ENCODE measurements at places on chromosomes 11 and 22.

DNA sequence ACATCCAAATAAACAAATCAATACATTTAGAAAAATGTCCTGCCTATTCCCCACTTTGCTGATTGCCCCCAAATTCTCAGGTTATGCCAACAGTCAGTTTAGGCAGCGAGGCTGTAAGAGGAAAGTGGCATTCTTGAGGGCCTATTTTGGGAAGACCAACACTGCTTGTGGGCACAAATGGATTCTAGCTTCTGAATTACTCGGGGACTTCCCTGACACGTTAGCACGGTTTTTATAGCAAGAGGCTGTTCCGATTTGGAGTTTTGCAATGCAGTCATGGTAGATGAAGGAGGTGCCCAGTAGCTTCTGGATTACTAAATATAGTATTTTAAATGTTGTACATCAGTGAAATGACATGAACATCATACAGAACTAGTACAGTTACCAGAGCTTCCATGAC lies 13.1 kb downstream of the RCN1 start:
- no peak for DNase-seq

DNA sequence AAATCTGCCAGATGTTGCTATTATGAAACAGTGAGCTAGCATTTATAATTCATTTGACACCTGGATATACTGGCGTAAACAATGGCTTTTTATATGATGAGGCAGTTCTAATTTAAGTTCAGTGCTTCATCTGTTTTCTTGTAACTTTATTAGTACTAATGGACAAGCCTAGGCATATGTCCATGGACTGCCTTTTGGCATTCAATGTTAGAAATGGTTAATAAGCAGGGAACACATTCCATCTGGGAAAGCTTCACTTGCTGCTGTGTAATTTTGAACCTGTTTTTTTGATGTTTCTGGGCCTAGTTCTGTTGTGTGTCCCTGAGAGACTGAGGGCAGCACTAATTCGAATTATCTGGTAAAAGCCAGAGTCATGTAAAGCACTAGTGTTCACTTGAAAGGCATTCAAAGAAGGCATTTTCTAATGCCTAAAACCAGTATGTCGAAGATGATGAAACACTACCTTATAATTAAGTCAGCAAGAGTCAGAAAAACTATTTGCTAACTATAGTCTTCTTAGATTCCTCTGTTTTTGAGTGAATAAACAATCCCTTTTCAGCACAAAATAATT lies 138.5 kb downstream of the SWAP70 start:
- DNase-seq = peak; percentile 97

DNA sequence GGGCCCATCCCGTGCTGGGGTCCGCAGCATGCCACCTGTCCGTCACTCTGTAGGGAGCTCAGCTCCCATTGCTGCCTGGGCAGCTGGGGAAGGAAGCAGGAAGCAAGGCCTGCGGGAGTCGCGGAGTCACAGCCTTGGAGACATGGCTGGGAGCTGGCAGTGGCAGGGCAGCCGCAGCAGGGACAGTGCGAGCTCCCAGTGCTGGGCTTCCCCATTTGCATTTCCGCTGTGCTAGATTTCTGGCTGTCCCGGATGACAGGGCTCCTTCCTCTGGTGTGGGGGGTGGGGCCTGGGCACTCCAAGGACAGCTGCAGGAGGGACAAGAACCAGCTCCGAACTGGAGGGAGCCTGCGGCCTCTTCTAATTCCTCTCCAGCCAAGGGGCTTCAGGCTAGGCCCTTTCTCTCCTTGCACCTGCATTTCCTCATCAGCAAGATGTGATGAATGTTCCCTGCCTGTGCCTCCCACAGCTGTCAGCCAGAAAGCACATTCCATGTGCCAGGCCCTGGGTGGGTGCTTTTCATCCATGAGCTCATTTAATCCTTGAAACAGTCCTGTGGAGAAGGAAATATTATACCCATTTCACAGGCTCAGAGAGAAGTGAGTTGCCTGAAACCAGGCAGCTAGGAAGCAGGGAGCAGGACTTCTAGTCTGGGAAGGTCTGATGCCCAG lies 48.0 kb downstream of the MYO7A start:
- no peak for DNase-seq

GRCh38 chr11:44621784-44622183 lies 56.3 kb downstream of the CD82 start:
- DNase-seq = no peak

DNA sequence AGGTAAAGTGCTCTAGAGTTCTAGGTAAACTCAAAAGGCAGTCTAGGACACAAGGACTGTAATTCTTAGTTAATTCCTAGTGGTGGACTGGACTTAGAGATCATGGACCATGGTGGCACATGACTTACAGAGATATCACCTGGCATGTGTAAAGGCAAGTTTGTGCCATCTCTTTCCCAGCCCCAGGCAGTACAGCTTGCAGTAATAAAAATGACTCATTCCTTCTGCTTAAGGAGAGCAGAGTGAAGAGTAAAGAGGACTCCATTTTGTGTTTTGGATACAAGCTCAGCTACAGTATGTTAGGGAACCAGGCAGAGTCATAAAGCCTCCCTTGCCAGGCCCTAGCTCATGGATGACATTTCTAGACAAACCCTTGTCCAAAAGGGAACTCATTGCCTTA lies 629.9 kb downstream of the JRKL start:
- no peak for DNase-seq

DNA sequence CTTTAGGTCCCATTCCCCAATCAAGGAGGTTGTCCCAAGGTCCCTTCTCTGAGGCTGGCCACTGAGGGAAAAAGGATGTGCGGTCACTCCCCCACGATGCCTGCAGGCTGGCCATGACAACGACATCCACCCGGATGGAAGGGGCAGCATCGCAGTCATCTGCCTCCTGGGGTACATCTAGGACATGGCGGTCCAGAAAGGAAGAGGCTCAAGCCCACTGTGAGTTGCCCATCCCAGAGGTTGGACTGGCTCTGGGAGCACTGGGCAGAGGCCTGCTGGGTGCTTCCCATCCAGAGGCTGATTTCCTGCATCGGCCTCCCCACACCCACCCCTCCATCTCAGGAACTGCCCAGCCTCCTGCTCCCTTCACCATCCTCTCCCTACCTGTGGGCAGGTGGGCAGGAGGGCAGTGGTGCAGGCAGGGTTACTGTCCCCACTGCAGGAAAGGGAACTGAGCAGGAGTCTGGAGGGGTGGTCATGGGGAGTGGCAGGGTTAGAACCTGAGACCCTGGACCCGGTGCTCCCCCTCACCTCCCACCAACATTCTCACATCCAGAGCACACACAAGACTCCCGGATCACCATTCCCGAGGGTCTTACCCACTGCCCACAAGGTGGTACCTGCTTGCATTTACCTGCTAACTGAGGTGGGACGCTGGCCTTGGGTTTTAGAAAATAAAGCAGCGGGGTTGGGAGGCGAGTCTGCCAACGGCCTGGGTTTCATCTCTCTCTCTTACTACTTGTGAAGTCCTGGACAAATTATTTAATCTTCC lies 4.4 kb downstream of the RCE1 start:
- no peak for DNase-seq

- no peak for DNase-seq
Measured at GRCh38 chr11:116424615-116425261, 348.0 kb downstream of the BUD13 start.

- DNase-seq = no peak
Measured at GRCh38 chr11:10544491-10545465, 3.8 kb upstream of the RNF141 start.

DNA sequence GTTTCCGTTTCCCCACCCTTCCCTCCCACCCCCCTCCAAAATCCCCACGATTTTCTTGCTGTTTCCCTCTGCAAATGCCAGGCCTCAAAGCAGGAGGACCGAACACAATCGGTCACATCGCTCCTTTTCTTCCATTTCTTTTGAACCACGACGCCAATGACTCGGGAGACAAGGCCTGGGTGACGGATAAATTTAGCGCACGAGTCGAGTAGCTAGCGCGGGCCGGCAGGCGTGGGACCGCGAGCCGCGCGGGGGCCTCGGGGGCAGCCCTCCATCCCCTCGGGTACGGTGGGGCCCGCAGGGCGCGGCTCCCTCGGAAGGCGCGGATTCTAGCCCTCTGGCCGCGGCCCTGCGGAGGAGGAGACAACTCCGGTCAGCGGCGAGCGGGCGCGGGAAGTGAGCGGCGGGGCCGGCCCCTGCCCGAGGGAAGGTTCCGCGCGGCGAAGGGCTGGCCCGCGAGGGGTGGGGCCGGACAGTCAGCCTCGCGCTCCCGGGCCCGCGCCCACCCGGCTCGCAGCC lies 414 bp downstream of the JOSD1 start:
- no peak for DNase-seq

- no peak for DNase-seq
Measured at GRCh38 chr22:44164031-44164430, 16.7 kb upstream of the PARVG start.

- no peak for DNase-seq
Measured at GRCh38 chr11:60592601-60593000, 77.4 kb downstream of the MS4A13 start.

DNA sequence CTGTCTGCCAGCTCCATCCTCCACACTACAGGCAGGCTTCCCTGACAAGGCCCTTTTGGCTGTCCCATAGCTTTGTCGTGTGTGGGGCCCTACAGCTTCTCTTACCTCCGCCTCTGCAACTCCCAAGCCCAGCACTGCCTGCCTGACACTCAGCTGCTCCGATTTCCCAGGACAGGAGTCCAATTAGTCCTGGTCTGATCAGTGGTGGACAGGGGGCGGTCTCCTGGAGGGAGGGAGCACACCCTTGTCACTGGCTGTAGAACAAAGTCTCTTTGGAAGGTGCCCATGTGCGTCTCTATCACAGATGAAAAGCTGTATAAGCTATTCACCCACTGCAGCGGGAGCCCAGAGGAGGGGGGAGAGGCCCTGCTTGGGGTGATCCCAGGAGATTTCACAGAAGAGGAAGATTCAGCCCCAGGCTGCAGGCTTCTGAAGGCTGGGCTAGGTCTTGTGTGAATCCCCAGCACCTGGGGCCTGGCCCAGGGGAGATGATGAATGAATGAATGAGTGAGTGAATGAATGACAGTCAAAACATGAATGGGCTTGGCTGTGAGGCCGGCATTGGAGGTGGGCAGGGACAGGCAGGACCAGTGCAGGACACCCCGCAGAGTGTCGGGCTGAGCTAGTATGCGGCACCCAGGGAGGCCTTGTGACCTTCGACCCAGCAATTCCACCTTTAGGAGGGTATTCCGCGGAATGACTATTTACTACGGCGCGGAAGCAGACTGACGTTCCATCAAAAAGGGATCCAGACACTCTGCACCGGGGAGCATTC lies 142.4 kb downstream of the CACNA1I start:
- DNase-seq = no peak

GRCh38 chr11:64318766-64319761 lies 1.1 kb downstream of the PRDX5 start:
- DNase-seq = no peak

- DNase-seq = no peak
Measured at GRCh38 chr22:30718491-30718890, 23.8 kb downstream of the OSBP2 start.

DNA sequence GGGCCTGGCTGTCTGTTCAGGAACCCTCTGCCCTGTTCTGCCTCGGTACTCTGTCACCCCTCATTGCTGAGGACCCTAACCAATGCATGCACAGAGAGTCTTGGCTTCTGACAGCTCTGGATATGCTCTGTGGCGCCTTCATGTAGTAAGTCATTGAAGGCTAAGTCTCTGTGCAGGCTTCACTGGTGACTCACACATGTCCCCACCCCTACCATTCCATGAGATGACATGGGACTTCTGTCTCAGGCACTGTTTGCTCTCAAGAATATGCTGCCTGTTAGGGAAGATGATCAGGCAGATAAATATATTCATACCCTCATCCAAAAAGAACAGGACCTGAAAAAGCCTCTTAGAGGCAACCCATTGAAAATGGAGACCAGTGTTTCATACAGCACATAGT lies 43.6 kb upstream of the HORMAD2 start:
- no peak for DNase-seq

DNA sequence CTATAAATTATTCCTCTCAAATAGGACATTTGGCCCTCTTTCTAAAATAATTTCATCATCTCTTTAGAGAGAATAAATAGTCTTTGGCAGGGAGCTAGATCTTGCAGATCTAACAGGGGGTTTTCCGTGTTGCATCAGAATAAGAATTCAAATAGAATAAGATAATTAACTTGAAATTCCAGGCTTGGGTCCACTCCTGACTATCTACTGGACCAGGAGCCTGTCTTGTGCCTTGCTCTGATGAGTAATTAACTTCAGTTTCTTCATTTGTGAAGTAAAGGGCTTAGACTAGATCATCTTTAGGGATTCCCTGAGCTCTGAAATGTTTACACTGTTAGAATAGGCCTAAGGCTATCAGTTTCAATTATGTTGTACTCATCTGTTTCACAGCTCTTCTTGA lies 23.5 kb upstream of the TMEM123 start:
- DNase-seq = peak; percentile 44

Data from fibroblast of skin of abdomen (primary cell).